ENCODE measurements at places on chromosomes 7 and 10. TPM values are rescaled to one million over a fixed set of nuclear protein-coding genes. Genes with fewer than 3 reads are reported as not detected.

Gene NPFFR1
- not detected for total RNA-seq

Gene TEX47
- total RNA-seq = not detected

Gene C10orf71
- total RNA-seq = not detected

Gene PIK3CG
- not detected for total RNA-seq

Gene CDH23
- under 0.01 TPM for total RNA-seq

Gene ANKRD61
- not detected for total RNA-seq

Gene RHOBTB1
- total RNA-seq = 17.7 TPM

Gene BTRC
- total RNA-seq = 11.3 TPM
